ENCODE measurements at places on chromosomes 13 and 19.

DNA sequence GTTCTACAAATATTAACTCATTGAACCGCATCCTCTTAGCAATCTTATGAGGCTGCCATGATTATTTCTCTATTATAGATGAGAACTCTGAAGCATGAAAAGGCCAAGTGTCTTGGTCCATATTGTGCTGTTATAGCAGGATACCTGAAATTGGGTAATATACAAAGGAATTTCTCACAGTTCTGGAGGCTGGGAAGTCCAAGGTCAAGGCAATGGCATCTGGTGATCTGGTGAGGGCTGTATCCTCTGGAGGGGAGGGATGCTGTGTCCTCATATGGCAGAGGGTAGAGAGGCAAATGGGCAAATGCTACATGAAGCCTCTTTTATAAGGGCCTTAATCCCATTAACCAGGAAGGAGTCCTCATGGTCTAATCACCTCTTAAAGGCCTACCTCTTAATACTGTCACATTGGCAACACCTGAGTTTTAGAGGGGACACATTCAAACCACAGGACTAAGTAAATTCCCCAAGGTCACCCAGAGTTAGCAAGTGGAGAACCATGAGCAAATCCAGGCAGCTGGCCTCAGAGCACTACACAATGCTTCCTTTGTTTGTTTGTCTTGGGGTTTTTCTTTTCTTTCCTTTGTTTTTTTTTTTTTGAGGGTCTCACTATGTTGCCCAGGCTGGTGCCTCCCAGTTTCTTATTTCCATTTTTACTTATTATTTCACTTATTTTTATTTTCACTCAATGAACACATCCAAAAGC is 55.9 kb upstream of the LATS2 start:
- DNase-seq, result no peak

DNA sequence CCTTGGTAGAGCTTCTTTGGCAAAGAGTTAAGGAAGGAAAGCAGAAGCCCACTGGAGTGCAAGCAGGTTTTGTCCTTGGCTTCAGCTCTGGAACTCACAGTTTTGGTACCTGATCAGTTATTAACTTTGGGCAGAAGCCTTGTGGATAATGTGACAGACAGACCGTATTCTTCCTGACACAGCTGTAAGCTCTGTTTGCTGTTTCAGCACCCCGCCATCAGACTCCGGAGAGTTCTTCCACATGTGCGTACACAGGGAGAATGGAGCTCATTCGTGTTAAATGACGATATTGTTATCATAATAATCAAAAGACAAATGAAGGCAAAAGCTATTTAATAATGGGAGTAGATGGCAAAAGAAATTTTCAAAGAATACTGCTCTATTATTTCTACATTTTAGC is 155.1 kb upstream of the ARGLU1 start:
- DNase-seq, result no peak

GRCh38 chr13:75368167-75368566 is 113.8 kb downstream of the TBC1D4 start:
- no peak for DNase-seq

- DNase-seq, result no peak
These were observed 17.8 kb downstream of the CPB2 start for GRCh38 chr13:46086985-46087384.

DNA sequence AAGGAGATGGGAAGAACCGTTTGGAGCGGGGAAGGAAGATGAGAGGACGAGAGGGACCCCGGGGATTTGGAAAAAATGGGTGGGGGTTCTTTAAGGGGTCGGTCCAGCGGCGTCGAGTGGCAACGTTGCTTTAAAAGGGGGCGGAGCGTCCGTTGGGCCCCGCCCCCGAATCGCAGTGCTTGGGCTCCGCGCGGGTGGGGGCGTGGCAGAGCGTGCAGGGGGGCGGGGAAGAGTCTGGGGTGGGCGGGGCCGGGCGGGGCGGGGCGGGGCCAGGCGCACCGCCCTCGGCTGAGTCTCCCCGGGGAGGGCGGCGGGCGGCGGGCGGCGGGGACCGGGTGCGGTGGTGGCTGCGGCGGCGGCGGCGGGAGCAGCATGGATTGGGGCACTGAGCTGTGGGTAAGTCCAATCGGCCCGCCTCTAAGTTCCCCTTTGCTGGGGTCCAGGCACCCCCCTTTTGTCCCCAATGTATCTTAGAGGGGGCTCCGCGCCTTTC is at the start of gene TRIP10:
Gene TRIP10, plus strand, starts transcription at position 291 of the 493 bp plus-strand sequence. Its CDS starts 82 bp downstream, at position 373.
- peak; percentile 63 for DNase-seq

DNA sequence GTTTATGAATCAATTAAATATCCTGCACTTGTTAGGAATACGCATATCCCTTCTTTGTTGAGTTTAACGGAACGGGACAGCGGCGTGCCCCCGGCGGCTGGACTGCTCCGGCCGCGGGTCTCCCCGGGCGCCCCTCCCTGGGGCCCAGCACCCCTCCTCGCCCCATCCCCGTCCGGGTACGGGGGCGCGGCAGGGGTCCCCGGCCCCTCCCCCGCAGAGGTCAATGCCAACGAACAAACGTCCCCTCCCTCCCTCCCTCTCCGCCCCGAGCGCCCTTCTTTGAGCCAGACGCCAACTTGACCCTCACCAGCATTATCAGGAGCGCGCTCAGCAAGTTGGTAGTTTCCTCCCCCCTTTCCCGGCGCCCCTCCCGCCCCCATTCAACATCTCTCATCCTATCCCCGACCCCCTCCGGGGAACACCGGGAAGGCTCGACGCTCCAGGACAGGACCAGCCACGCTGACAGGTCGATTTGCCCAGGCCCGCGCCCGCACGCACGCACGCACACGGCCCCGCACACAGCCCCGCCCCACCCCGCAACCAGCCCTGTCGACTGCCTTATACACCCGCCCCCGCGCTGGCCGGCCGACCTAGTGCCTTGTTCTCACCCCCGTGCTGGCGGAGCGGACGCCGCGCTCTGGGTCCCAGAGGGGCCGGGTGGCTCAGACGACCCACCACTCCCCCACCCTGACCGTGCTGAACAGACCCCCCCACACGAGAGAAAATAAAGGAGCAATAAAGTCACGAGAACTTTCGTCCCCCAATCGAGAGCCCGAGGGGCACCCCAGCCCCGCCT is 5.0 kb downstream of the LYL1 start:
- DNase-seq, result no peak

DNA sequence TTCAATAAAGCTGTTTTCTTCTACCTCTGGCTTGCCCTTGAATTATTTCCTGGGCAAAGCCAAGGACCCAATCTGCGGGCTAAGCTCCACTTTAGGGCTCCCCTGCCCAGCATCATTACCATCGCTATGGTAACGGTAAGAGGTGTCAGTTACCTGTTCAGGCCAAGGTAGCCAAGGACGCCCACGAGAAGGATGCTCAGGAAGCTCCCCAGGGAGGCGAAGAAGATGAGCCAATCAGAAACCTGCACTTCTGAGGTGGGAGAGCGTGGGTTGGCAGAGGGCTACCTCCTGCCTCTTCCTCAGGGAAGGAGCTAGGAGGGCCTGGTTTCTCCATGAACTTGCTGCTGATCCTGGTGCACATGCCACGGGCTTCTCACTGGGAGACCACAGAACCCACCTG is 24.7 kb downstream of the IL12RB1 start:
- DNase-seq, result no peak

GRCh38 chr19:10346509-10346908 is 7.1 kb upstream of the ICAM3 start:
- no peak for DNase-seq

DNA sequence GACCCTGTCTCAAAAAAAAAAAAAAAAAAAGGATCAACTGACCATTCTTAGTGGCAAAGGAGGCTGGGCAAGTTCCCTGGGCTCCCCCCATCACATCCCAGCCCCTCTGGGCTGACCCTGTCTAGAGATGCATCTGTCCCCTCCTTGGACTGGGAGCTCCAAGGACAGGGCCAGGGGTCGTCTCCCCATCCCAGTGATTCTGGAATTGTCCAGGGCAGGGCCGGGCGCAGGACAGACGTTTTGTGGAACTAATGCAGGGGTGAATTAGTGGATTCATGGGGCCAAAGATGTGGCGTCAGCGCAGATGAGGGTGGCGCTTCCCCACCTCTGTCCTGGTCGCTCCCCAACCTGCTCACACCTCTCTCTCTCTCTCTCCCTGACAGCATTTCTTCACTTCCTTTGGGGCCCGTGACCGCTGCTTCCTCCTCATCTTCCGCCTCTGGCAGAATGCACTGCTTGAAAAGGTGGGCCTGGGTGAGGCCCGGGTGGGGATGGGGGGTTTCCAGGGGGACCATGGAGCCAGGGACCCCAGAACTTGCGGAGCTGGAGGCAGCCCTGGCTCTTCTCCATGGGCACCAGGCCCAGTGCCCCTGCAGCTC is 11.1 kb downstream of the GRAMD1A start:
- DNase-seq, result no peak

- no peak for DNase-seq
These were observed 14.8 kb downstream of the DHX34 start for GRCh38 chr19:47363758-47364531.

GRCh38 chr19:42280815-42281145 is 11.7 kb downstream of the CIC start:
- no peak for DNase-seq

GRCh38 chr13:103607995-103608394 is 541.8 kb upstream of the SLC10A2 start:
- no peak for DNase-seq

DNA sequence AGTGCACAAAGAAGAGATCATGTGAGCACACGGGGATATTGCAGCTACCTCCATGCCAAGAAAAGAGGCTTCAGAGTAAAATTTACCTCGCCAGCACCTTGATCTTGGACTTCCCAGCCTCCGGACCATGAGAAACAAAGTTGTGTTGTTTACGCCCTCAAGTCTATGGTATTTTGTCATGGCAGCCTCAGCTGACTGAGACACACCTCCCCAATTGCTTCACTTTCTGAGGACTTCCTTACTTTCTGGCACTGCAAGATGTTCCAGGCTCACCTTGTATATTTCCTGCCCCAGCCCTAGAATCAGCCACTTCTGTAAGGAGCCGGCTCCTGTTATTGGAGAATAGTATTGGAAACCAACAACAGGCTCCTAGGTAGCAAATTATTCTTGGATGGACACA is 6.6 kb upstream of the CEBPG start:
- no peak for DNase-seq

GRCh38 chr19:11378319-11379189 is 4.1 kb downstream of the SWSAP1 start:
- no peak for DNase-seq

GRCh38 chr13:65154661-65155447 is 2075.3 kb downstream of the PCDH9 start:
- no peak for DNase-seq

- no peak for DNase-seq
These were observed 97.0 kb upstream of the GPR183 start for GRCh38 chr13:99404005-99404755.

GRCh38 chr19:41192574-41193429 is at the start of gene CYP2S1:
Gene CYP2S1, plus strand, starts transcription at chr19:41193219. Its CDS starts 46 bp downstream, at chr19:41193265.
- DNase-seq, result no peak

- DNase-seq, result no peak
These were observed 45.0 kb downstream of the FLT3 start for GRCh38 chr13:28055357-28055756.

GRCh38 chr13:31175847-31176532 is 14.3 kb upstream of the HSPH1 start:
- DNase-seq, result no peak

GRCh38 chr13:108322206-108322824 is 52.8 kb downstream of the TNFSF13B start:
- no peak for DNase-seq

GRCh38 chr13:30791354-30792001 is 56.1 kb downstream of the ALOX5AP start:
- DNase-seq, result no peak

GRCh38 chr13:23159205-23159759 is 21.5 kb upstream of the SGCG start:
- no peak for DNase-seq
